Stimulated activated CD4-positive, alpha-beta T cell treated with anti-CD3 and anti-CD28 coated beads, Interleukin-15, amount 100 ng/mL, for 1 hour (primary cell): ENCODE measurements at places on chromosomes 3 and 15.

- DNase-seq: no peak
These were observed 40.7 kb downstream of the CYP11A1 start for GRCh38 chr15:74326746-74327145.

DNA sequence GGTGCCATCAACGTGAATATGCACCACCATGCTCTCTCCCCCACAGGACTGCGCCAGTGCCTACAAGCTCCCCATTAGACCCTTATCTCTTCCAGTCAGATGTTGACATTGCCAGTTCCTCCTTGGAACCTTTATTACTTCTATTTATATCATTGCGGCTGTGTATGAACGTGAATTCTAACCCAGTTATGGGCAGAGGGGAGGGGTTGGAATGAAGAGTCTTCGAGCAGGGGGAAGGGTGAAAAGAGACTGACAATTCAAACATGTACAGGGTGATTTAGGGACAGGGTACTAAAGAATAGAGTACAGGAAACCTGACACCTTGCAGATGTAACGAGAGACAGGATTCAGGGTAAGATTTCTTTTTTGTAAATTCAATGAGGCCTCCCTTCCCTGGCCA, 41.8 kb upstream of the ST6GAL1 start:
- DNase-seq: no peak

DNA sequence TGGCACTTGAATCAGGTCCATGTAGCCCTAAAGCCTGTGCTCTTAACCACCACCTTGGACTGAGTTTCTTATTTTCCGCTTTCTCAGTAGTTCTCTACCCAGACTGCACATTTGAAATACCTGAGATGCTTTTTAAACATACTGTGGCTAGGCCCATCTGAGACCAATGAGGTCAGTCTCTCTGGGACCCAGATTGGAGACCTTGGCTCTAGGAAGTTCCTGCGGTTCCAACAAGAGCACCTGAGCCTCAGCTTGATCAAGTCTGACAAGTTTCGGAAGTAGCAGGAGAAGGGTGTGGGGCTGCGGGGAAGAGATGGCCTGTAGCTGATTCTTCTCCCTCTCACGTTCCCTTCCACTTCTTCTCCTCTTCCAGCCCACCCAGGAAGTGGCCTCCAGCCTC, 11.5 kb upstream of the TSEN2 start:
- DNase-seq: no peak

GRCh38 chr3:129838086-129838485, 55.4 kb downstream of the TMCC1 start:
- DNase-seq: no peak

DNA sequence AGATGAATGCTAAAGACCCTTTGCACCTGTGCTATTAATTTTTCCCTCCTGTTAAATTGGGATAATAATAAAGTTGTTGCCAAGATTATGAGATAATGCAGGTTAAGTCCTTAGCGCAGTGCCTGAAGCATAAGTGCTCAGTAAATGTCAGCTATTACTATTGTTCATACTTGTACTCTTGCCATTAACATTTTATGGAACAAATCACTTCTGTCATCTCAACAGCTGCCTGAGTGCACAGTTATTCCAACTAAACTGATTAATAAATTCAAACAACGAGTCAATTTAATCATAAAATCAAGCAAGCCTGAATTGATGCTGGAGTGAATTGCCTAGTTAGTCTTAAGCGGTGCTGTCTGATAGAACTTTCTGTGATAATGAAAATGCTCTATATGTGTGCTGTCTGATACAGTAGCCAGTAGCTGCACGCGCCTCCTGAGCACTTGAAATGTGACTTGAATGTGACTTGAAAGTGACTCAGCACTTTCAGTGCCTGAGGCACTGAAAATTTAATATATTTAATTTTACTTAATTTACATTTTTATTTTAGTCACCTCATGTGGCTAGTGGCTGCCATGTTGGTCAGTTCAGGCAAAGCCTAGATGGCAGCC, 198.7 kb upstream of the PFN2 start:
- DNase-seq: no peak

GRCh38 chr15:73366766-73367623, 1.8 kb downstream of the HCN4 start:
- no peak for DNase-seq

DNA sequence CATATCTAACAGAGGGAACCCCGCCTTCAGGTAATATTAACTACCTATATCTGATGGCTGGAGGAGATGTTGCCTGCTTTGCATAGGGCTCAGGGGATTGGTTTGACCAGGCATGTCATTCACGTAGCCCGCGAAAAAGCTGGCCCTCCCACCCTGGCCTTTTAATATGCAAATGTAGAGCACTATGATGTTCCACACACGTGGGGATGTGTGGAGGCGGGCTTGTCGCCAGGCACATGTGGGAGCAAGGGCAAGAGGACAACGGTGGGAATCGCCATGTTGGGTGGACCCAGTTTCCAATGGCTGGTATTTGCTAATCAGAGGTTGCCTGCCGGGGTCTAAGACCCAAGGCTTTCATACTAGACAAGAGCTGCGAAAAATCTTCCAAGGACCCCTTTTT, 469.8 kb downstream of the ZPLD1 start:
- DNase-seq: no peak

DNA sequence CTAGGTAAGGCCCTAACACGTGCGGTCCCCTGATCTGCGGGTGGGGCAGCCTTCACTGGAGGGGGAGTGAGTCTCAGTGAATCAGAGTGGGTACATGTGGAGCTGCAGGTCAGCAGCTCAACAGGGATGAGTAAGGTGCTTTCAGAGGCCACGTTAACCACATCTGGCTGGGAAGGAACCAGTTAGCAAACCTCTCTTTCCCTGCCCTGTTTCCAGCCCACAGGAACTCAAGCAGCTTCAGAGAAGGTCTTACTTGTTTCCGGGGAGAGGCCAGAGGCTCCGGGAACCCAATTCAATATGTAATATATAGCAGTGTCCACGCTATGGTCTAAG, 175.3 kb downstream of the XXYLT1 start:
- DNase-seq: no peak

DNA sequence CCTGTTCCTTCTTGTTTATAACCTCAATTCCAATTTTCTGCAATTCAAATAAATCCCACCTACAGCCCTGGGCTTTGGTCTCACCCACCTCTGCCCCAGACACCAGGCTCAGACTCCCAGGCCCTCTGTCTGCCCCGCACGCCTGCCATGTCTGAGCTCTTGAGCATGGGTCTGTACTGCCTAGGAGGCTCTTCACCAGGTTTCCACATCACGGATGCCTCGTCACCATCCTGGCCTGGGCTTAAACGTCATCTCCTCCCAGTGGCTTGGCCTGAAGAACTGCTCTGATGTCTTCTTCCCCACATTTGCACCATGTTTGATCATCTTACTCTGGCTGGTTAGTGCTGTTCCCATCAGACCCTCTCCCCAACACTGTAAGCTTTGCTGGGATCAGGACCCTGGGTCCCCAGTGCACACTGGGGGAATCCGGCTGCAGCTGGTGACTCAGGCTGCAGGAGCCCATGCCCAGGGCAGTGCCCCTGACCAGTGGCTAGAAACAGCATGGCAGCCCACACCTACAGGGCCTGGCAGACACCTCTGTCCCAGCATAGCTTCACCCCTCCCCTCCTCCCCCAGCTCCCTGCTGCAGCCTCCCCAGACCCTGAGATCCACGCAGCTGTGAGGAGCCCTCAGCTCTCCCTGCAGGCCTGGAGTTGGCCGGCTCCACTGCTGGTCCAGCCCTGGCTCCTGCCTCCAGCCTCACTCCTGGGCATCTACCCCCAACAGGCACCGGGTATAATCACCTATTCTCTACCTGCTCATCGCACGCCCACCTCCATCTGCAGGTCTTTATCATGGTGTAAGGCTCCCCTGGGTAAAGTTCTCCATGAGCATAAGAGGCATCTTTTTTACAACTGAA, 162.8 kb upstream of the NSMCE3 start:
- DNase-seq: no peak

GRCh38 chr3:114011059-114011797, 45.1 kb downstream of the CCDC191 start:
- no peak for DNase-seq

DNA sequence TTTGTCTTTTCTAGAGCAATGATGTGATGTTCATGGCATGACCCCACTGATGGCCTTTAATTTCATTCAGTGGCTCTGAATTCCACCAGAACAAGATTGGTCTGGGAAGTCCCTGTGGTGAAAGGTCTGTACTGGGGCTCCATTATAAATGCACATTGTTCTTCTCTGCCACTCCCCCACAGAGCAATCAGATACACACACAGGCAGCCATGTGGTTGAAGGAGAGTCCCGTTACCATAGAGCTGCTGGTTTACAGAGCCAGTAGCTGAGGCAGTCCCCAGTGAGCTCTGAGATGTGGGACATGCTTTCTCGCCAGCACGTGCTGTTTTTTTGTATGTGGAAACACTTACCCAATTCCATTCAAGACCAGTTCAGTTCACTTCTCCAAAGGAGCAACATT, 172.7 kb upstream of the TRIM42 start:
- no peak for DNase-seq
